Panc1 (cell line): ENCODE measurements at places on chromosomes 13 and 19. TPM values are rescaled to one million over a fixed set of nuclear protein-coding genes. Genes with fewer than 3 reads are reported as not detected.

The FCAR gene
- not detected for total RNA-seq

- DNase-seq = no peak
Observed at GRCh38 chr13:114140131-114140905, 7.9 kb upstream of the RASA3 start.

The FGF22 gene
- total RNA-seq = 0.72 TPM

- DNase-seq = no peak
Observed at GRCh38 chr19:4594201-4594600, 34.7 kb upstream of the SEMA6B start.

DNA sequence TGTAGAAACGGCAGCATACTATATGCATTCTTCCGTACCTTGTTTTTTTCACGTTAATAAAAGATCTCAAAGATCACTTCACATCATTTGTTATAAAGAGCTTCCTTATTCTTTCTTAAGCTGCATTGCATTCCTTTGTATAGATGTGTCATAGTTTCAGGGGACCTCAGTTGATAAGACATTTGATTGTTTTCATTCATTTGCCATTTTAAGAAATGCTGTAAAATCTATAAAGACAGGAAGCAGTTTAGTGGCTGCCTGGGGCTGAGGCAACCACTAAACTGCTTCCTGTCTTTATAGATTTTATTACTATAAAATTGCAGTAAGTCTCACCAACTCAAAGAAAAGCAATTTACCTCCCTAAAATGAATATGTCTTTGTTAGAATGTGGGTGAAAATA, 59.4 kb downstream of the ZDHHC20 start:
- DNase-seq = no peak

- no peak for DNase-seq
Observed at GRCh38 chr13:109428146-109428545, 358.2 kb downstream of the IRS2 start.

DNA sequence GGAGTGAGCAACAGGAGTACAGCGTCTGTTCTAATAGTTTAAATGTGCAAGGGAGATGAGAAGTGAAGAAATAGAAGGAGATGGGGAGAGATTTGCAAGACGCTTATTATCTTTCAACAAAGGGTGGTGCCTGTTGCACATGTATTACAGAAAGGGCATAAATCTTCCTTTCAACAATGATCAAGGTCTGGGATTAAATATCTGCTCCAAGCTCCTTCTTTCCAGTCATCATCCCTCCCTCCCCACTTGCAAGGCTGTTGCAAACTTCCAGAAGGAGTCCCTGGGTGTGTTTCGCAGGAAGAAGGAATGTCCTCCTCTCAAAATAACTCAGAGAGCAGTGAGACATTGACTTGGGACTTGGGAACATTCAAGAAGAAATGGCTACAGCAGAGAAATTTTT, 63.5 kb upstream of the MYCBP2 start:
- DNase-seq = no peak

- no peak for DNase-seq
Observed at GRCh38 chr13:88068975-88069374, 397.8 kb downstream of the SLITRK5 start.

DNA sequence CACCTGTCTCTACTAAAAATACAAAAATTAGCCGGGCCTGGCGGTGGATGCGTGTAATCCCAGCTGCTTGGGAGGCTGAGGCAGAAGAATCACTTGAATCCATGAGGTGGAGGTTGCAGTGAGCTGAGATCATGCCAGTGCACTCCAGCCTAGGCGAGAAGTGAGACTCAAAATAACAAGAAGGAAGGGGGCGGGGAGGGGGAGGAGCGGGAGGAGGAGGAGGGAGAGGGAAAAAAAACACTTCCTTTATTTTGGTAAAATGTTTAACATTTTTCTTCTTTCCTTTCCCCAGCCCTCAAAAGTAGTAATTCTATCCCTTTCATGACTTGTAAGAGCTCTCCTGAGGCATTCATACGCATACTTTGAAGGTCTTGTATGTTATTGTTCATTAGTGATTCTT, 44.3 kb downstream of the SPRY2 start:
- DNase-seq = no peak

The RUBCNL gene
- not detected for total RNA-seq

The CEBPA gene
- 1.6 TPM for total RNA-seq

The FBXO27 gene
- 443 TPM for total RNA-seq

GRCh38 chr13:39106216-39107005, 68.2 kb downstream of the NHLRC3 start:
- no peak for DNase-seq

DNA sequence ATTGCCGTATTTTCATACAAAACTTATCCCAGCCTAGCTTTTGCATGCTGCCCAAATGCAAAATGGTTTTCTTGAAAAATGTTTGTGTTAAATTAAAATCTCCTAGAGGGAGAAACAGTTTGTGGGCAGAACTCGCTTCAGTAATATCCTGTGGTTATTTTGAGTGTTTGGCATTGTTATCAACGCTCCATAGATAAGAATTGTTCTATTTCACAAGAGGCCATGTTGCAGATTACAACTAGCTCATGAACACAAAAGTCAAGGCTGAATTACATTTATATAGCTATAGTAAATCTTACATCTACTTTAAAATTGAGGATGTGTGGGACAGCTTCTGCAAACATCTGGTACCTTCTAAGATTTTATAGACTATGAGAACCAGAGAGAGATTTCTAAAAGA, 447.9 kb downstream of the DCT start:
- no peak for DNase-seq

- DNase-seq = no peak
Observed at GRCh38 chr13:51781246-51782022, 22.5 kb downstream of the DHRS12 start.
